Esophagus squamous epithelium (tissue), 5 donors: ENCODE measurements at places on chromosomes 11 and 22.

GRCh38 chr11:1230456-1231395 lies 7.9 kb downstream of the MUC5B start:
- no peak for DNase-seq

DNA sequence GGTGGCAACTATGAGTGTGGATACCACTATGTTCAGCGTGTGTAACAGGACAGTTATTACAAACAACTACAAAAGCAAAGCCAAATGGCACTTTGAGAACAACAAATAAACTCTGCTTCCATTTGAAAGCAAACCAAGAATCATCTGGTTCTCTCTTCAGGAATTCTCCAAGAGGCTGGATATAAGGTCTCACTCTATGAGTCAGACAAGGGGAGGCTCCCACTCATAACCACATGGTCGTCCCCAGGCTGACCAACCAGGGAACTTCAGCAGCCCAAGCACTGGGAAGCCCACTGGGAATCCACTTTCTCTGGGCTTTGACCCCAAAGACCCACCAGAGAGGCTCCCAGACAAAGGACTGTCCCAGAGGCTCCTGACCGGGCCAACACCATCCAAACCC lies 35.3 kb downstream of the DGCR2 start:
- no peak for DNase-seq

DNA sequence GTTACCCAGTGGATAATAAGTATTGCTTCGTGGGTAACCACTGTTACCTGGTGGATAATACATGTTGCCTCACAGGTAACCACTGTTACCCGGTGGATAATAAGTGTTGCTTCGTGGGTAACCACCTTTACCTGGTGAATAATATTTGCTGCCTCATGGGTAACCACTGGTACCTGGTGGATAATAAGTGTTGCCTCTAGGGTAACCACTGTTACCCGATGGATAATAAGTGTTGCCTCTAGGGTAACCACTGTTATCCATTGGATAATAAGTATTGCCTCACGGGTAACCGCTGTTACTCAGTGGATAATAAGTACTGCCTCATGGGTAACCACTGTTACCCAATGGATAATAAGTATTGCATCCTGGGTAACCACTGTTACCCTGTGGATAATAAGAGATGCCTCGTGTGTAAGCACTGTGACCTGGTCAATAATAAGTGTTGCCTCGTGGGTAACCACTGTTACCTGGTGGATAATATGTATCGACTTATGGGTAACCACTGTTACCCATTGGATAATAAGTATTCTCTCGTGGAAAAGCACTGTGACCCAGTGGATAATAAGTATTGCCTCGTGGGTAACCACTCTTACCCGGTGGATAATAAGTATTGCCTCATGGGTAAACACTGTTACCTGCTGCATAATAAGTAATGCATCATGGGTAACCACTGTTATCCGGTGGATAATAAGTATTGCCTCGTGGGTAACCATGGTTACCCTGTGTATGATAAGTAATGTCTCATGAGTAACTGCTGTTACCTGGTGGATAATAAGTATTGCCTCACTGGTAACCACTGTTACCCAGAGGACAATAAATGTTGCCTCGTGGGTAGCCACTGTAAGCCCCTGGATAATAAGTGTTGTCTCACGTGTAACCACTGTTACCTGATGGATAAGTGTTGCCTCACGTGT lies 20.1 kb upstream of the NXPE4 start:
- DNase-seq, result no peak

DNA sequence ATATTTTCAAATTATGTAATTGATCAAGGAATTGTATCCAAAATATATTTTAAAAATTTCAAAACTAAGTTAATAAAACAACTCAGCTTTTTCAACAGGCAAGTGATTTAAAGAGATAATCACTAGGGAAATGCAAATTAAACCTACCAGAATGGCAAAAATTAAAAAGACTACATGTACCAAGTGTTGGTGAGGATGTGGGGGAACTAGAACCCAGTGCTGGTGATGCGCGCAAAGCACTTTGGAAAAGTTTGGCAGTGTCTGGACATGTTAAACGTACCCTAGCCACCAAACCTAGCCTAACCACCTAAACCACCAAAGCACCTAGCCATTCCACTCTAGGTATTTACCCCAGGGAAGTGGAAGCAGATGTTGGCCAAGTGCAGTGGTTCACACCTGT lies 22.9 kb downstream of the PACSIN2 start:
- DNase-seq, result no peak

- no peak for DNase-seq
Measured at GRCh38 chr11:37841016-37841415, 1243.0 kb upstream of the RAG2 start.

GRCh38 chr11:106644824-106645223 lies 373.5 kb downstream of the GUCY1A2 start:
- DNase-seq, result no peak

GRCh38 chr11:4619514-4619913 lies 11.5 kb upstream of the TRIM68 start:
- no peak for DNase-seq

- no peak for DNase-seq
Measured at GRCh38 chr22:22840780-22841179, 46.8 kb upstream of the IGLL5 start.

DNA sequence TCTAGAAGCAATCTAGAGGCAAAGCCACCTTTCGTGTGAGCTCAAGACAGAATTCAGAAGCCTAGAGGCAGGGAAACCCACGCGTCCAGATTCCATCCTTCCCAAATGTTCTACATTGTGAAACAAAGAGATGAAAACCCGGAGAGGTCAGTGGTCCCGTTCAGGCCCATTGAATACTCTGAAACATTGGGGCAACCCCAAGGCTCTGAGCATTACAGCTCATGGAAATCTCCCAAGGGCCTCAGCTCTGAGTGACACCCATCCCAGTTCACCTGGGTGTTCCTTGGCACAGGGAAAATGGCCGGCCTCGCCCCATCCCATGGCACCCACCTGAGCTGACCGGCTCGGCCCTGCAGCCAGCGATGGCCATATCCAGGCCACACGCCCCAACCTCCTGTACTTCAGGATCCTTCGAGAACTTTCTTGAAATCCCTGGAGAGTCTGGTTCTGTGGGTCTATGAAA lies 128.6 kb upstream of the FGF3 start:
- no peak for DNase-seq

DNA sequence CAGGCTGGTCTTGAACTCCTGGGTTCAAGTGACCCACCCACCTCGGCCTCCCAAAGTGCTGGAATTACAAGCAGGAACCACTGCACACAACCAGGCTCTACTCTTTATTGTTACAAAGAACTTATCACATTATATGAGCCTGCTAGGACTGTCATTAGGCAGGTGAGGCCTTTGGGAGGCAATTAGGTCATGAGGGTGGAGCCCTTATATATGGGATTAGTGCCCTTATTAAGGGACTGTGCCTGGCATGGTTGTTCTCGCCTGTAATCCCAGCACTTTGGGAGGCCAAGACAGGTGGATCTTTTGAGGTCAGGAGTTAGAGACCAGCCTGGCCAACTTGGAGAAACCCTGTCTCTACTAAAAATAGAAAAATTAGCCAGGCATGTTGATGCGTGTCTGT lies 10.5 kb upstream of the PSMC3 start:
- no peak for DNase-seq

DNA sequence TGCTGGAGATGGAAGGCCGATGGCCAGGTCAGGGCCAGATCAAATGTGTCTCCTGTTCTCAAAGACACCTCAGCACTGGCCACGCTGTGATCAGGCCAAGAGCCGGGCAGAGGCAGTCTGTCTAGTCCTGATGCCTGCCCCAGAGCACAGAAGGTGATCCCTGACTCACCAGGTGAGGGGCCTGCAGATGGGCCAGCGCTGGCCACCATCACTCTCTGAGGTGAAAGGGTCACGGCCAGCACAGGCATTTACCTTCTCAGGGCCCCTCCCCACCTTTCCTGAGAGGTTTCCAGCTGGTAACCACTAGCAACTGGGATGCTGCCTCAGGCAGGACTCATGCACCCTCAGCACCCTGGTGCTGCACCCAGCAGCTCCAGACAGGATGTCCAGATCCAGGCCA lies 2.9 kb downstream of the SBF1 start:
- DNase-seq, result no peak

- no peak for DNase-seq
Measured at GRCh38 chr11:65576232-65576866, 496 bp downstream of the EHBP1L1 start.

DNA sequence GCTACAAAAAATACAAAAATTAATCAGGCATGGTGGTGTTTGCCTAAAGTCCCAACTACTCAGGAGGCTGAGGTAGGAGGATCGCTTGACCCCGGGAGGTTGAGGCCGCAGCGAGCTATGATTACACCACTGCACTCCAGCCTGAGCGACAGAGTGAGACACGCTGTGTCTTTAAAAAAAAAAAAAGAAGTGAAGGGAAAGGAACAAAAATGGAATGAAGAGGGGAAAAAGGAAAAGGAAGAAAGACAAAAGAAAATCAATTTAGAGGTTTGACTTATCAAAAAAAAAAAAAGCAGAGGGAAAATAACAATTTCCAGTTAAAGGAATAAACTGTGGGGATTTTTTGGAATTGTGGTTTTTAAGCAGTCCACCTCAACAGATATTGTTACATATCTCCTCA lies 36.8 kb downstream of the MRTFA start:
- no peak for DNase-seq

GRCh38 chr11:63553759-63554158 lies 9.4 kb downstream of the PLAAT2 start:
- no peak for DNase-seq

GRCh38 chr11:99979042-99979441 lies 708.0 kb upstream of the ARHGAP42 start:
- DNase-seq, result no peak

DNA sequence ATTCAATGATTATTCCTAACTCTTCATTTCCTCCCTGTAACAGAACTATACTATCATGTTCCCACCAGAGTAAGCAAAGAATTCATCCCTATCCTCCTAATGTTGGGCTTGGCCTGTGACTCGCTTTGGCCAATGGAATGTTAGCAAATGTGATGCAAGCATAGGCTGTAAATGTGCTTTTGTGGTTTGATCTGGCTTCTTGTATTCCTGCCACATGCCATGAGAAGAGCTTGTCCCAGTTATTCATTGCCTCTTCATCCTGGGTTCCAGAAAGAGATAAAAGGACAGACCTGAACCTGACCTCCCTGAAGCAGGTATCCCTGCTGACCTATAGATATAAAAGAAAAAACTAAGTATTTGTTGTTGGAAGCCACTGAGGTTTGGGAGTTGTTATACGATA lies 51.0 kb downstream of the SYTL2 start:
- no peak for DNase-seq

- DNase-seq, result no peak
Measured at GRCh38 chr22:43876866-43877509, 14.7 kb upstream of the SULT4A1 start.

GRCh38 chr11:15945726-15946125 lies 410.6 kb downstream of the SOX6 start:
- no peak for DNase-seq

DNA sequence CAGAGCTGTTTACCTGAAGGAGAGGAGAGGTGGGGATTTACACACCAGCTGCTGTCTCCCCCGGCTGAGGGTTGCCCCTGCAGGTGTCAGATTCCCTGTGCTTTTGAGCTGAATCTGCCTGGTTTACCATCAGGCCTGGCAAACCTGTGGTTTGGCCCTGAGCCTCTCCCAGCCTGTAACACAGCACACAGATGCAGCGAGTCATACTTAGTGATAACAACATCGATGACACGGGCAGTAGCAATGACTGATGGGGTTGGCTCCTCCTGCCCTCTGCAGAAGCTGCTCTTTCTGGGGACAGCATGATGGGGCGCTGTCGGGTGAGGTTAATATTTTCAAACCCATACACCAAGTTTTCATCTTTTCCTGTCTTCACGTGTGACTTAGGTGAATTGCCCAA lies 380.0 kb upstream of the B3GAT1 start:
- no peak for DNase-seq

GRCh38 chr22:24894998-24895397 lies 51.5 kb downstream of the LHFPL7 start:
- no peak for DNase-seq

DNA sequence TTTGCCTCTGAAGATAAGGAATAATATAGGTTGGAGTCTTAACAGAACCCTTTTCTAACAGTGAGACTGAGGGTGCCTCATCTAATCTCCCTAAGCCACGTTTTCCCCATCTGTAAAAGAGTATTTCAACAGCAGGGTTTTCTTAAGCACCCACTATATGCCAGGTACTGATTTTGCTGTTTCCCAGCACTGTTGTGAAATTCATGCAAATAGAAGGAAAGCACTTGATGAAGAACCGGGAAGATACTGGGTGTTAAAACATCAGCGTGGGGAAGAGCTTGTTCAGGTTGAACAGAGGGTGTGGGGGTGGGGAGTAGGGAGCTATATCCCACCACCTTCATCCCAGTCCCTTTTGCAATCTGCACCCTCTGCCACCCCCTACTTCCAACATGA lies 2.8 kb downstream of the HMOX1 start:
- DNase-seq, result no peak

DNA sequence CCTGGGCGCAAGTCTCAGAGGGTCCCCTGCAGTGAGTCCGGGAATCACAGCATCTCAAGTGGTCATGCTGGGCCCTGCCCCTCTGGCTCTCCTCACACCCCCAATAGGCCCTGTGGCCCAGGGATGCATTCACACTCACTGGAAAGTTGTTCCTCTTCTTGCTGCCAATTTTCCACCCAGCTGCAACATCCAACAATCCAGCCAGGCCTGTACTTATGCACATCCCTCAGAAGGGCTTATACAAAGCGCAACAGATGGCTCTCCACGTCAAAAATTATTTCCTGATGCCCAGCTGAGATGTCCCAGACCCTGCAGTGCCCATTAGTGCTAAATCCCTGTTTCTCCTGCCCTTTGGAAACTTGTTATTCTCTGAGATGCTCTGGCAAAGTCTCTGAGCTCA lies 407.8 kb upstream of the NARS2 start:
- no peak for DNase-seq

DNA sequence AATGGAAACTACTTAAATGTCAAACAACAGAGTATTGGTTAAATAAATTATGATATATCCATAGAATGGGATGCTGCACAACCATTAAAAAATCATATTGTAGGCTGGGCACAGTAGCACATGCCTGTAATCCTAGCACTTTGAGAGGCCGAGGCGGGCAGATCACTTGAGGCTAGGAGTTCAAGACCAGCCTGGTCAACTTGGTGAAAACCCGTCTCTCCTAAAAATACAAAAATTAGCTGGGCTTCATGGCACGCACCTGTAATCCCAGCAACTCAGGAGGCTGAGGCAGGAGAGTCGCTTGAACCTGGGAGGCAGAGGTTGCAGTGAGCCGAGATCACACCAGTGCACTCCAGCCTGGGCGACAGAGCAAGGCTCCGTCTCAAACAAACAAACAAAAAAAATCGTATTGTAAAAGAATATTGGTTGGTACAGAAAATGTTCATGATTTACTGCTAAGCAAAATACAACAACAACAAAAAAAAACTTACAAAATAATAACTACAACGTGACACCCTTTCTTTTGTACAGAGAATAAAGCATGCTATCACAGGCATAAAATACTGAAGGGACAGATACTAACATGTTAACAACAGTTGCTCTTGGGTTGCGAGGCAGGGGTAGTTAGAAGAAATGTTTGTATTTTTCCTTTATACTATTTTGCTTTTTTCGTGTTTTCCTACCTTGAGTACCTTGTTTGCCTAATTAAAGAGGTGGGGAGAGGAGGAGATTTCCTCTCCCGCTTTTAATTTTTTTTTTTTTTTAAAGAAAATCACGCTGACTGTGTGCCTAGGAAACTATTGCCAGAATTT lies 21.3 kb upstream of the RRAS2 start:
- DNase-seq, result no peak
